HEK293T (cell line): ENCODE measurements at places on chromosomes 13 and 19.

GRCh38 chr13:51793570-51794271 is 10.2 kb downstream of the DHRS12 start:
- DNase-seq, result no peak

GRCh38 chr13:20127562-20128458 is 33.0 kb downstream of the GJA3 start:
- DNase-seq, result peak; percentile 46

- no peak for DNase-seq
Observed at GRCh38 chr13:90032313-90032712, 1315.2 kb upstream of the MIR17HG start.

GRCh38 chr19:50667759-50668231 is 18.6 kb downstream of the C19orf81 start:
- no peak for DNase-seq
